Left cardiac atrium (tissue), 4 donors: ENCODE measurements at places on chromosomes 6 and 20.
A peak's percentile ranks its signal among the peaks of the same experiment; 100 is the strongest.

GRCh38 chr6:138597336-138597735 lies 98.0 kb upstream of the NHSL1 start:
- DNase-seq = no peak

GRCh38 chr6:144804246-144804790 lies 519.2 kb downstream of the UTRN start:
- DNase-seq = no peak

DNA sequence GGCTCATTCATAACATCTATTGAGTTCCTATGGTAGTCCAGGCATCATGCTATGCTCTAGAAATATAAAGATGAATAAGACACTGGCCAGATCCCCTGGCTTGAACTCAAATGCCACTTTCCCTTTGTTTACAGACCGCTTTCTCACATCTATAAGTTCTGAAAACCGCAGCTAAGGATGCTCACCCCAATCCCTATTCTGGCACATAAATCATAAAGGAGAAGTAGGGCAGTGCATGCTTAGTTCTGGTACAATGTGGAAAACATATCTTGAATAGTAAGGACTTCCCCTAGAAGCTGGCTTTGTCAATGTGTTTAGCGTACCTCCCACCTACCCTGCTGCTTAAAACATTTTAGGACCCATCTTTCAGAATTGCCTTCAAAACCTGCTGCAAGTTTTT lies 26.4 kb downstream of the MRS2 start:
- no peak for DNase-seq

- no peak for DNase-seq
Observed at GRCh38 chr20:34315236-34315635, 12.1 kb upstream of the AHCY start.

- no peak for DNase-seq
Observed at GRCh38 chr6:105786890-105787655, 299.1 kb upstream of the PRDM1 start.

- DNase-seq = peak; percentile 25
Observed at GRCh38 chr6:75402296-75402695, 91.3 kb downstream of the FILIP1 start.
